Upper lobe of right lung (tissue), 1 donor: ENCODE measurements at places on chromosomes 3 and 15. TPM values are rescaled to one million over a fixed set of nuclear protein-coding genes. Genes with fewer than 3 reads are reported as not detected.

Gene ACTRT3
- total RNA-seq = 1.2 TPM

Gene SLC22A14
- total RNA-seq = 0.20 TPM

DNA sequence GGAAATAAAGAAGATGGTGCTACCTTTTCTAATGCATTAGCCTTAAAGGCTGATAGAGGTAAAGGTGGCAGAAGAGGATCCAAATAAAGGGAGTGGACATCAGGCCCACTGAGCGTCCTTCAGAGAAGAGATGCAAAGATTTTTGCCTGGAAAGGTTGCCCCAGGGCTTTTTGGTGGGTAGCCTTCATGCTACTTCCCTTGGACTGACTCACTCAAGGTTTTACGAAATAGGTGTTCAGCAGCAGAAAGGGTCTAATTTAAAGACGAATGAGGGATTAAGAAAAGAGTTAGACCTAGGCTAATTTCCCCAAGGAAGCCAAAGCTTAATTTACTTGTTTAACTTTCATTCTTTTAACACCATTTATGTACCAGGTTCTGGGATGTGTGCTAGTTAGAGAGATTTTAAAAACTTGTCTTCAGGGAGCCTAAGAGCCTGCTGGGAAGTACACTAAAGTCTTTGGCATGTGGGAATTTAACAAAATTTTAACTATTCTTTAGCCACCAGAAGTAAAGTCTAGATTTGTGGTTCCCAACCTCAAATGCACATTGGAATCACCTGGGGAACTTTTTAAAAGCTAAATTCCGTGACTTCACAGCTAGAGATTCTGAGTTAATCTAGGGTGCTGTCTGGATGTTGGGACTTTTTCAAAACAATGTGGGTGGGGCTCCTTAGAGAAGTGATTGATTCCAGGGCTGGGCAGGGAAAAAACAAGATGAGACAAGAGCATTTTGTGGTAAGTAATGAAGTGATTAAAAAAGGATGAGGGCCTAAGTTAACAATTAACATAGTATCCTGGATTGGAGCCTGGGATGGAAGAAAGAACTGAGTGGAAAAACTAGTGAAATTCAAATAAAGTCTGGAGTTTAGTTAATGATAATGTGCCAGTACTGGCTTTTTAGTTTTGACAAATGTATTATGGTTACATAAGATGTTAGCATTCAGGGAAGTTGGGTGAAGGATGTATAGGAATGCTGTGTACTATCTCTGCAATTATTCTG lies 3.4 kb downstream of the IL20RB start:
- no peak for DNase-seq

GRCh38 chr15:31228011-31228484 lies 98.6 kb upstream of the KLF13 start:
- DNase-seq = no peak

Gene CCR3
- 0.43 TPM for total RNA-seq

- no peak for DNase-seq
Measured at GRCh38 chr3:131630097-131630496, 127.3 kb upstream of the MRPL3 start.

DNA sequence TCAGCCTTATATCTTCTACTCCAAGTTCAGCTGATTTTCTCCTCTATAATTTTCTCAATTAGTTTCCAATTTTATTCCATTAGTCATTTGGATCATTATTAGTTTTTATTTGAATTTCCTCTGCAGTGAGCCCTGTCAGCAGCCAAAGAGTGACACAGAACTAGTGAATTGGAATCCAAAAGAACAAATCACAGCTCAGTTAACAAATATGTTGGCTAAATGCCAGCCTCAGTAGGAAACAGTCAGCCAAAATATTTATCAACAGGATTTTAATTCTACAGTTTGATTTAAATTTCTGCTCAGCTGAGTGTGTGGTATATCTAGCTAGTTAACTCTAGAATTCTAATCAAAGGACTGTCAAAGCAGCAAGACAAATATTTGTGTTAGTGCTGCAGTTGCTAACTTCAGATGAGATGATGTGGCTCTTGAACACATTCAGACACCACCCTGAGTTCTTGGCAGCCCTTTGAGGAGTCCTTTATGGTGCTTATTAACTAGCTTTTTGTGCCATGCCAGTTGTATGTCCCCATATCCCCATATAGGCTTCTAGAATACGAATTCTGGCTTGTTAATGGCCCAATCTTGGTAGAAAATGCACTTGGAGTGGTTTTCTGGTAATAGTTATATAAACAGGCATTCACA lies 194.5 kb downstream of the CPNE4 start:
- no peak for DNase-seq

GRCh38 chr3:111796566-111796965 lies 62.5 kb upstream of the PHLDB2 start:
- DNase-seq = no peak

Gene FANCD2OS
- not detected for total RNA-seq

DNA sequence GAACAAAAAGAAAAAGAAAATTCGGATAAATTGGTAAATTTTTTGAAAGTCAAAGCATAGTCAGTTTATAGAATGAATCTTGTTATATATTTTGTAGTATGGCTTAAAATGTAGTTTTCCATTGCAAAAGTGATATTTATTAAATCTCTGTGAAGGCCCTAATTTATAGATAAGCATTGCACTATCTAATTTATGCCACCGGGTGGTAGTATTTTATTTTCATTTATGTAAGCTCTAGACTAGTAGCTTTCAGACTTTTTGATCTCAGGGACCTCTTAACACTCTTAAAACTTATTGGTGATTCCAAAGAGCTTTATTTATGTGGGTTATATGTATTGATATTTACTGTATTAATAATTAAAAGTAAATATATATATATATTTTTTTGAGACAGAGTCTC lies 133.9 kb upstream of the LRRFIP2 start:
- DNase-seq = no peak

Gene ADAMTS17
- 6.2 TPM for total RNA-seq

DNA sequence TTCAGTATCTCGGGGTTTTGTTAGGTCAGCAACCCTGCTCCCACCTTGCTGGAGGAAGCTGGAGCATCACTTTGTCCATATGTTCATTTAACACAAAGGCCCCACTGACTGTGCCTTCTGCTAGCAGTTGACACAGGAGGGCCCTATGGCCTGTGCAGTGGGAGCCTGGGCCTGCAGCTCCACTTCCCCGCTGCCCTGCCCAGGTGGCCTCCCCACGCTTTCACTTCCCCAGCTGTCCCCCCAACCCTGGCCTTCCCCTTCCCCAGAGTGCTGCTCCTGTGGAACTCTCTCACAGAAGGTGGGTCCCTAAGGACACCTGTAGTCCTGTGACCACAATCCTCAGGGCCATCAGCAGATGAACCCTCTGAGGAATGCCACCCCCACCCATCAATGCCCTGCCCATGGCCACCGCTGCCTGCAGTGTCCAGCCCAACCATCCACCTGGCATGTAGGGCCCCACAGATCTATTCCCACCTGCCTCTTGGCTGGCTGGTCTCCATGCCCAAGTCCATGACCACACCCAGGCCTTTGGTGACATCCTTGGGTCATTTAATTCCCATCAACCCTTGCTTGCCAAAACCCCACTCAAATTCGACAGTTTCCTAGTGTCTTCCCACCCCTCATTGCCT lies 13.5 kb downstream of the TBC1D21 start:
- DNase-seq = peak; percentile 37

DNA sequence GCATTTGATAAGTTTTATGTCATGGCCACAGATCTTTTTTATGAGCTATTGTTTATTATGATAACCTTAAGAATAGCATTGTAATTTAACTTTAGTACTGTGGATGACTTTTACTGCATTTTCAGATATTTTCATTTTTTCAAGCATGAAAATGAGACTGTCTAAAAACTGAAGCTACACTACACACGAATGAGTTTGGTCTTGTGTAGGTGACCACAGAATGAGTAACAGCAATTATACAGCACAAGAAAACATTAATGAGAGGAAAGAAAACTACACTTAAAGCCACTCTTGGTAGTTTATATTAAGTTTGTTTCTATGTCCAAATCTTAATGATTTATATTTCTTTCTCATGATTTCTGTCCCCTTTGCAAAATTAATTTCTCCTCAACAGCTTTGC lies 809.2 kb downstream of the NAALADL2 start:
- no peak for DNase-seq

- DNase-seq = no peak
Measured at GRCh38 chr3:31927811-31928210, 53.3 kb downstream of the OSBPL10 start.
